Neural crest cell (in vitro differentiated cells): ENCODE measurements at places on chromosomes 7 and 10.
A peak's percentile ranks its signal among the peaks of the same experiment; 100 is the strongest.

DNA sequence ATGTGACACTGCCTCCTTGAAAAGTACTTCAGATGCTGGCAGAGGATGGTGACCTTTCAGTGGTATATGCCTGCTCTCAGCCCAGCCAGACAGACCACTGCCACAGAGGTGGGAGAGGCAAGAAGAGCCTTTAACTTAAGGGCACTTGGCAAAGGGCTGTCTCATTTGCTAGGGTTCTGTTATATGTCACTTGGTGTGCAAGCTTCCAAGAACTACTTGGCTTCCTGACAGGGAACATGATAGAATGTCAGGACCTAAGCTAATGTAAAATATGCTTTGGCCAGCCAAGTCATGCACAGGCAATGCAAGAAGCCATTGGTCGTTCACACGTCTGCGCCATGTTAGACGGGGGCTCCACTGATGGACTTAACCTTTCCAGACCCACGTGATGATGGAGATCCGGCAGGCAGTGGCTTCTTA is 54.7 kb downstream of the RBM20 start:
- DNase-seq = no peak
- no peaks in the 10 kb centered on the region for H3K4me1 ChIP-seq
- H3K4me3 ChIP-seq = no peak overlapping the region
- H3K36me3 ChIP-seq = no peaks in the 10 kb centered on the region
- H3K27me3 ChIP-seq = no peaks in the 10 kb centered on the region
- no peak overlapping the region for H3K27ac ChIP-seq

DNA sequence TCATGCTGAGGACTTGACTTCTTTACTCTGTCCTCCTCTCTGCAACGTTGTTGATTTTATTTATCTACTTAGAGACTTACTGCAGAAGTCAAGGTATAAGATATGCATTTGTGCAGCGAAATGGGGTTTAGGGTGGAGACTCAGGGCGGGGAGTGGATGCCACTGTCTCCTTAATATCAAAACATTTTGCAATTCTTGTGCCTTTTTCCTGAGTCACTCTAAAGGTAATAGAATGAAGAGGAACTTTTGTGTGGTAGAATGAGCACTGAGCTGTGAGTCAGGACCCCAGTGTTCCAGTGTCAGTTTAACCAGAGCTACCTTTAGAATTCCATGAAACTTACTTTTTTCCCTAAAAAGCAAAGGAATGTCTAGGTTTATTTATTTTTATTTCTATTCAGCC is 78.2 kb downstream of the VTI1A start:
- no peak for DNase-seq
- H3K4me3 ChIP-seq = no peak overlapping the region
- H3K27ac ChIP-seq = no peak overlapping the region
- H3K36me3 ChIP-seq = no peaks in the 10 kb centered on the region
- peaks cover 8% of the 10 kb centered on the region for H3K4me1 ChIP-seq
- no peaks in the 10 kb centered on the region for H3K27me3 ChIP-seq

GRCh38 chr7:44114586-44115310 is 8.6 kb downstream of the POLD2 start:
- DNase-seq = no peak
- peaks cover 4% of the 10 kb centered on the region for H3K4me1 ChIP-seq

- no peak for DNase-seq
- no peaks in the 10 kb centered on the region for H3K36me3 ChIP-seq
- no peak overlapping the region for H3K4me3 ChIP-seq
- H3K27ac ChIP-seq = no peak overlapping the region
These were observed 45.9 kb upstream of the BET1 start for GRCh38 chr7:94050046-94050445.

DNA sequence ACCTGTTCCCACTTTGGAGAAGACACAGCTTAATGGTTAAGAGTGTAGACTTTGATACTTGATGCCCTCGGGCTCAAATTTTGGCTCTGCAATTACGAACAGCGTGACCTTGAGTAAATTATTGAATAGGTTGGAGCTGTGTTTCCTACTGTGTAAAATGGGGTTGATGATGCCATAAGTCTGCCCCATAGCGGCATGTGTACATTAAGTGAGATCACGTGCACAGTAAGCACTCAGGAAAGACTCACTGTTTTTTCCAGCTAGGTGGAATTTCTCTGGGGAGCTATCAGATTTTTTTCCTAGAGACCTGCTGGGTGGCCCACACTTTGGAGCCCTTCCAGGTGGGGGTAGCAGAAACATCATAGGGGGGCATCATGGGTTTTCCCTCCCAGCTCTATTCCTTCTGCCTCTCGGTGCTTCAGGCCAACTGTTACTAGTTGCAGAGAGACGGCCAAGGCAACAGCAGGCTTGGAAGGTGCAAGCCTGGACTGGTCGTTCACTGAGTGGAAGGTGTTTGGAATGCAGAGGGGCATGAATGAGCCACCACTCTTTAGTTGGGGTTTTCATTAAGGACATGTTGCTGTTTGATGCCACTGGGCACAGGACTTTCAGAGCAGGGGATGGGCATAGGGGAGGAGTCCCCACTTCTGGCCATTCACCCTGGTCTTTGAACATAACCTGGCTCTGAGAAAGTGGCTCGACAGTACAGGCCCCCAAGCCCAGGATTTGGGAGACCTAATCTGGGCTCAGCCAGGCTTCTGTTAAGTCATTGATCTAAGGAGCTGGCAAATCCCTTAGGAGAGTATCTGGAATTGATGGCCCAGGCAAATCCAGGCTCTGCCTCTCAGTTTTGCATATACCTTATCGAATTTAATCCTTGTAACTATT is 64.0 kb downstream of the SYPL1 start:
- H3K27me3 ChIP-seq = peaks cover 9% of the 10 kb centered on the region
- H3K4me1 ChIP-seq = no peaks in the 10 kb centered on the region
- DNase-seq = no peak

GRCh38 chr7:121123032-121123431 is 134.5 kb downstream of the CPED1 start:
- no peaks in the 10 kb centered on the region for H3K36me3 ChIP-seq
- no peak for DNase-seq
- no peaks in the 10 kb centered on the region for H3K4me1 ChIP-seq

- no peaks in the 10 kb centered on the region for H3K27me3 ChIP-seq
- no peaks in the 10 kb centered on the region for H3K36me3 ChIP-seq
These were observed 41.9 kb downstream of the DGKI start for GRCh38 chr7:137804836-137805235.

GRCh38 chr10:120511165-120511564 is 54.1 kb downstream of the PLPP4 start:
- H3K4me1 ChIP-seq = no peaks in the 10 kb centered on the region
- H3K36me3 ChIP-seq = no peaks in the 10 kb centered on the region
- no peak overlapping the region for H3K27ac ChIP-seq
- DNase-seq = no peak
- peaks cover 85% of the 10 kb centered on the region for H3K27me3 ChIP-seq
- H3K4me3 ChIP-seq = no peak overlapping the region

DNA sequence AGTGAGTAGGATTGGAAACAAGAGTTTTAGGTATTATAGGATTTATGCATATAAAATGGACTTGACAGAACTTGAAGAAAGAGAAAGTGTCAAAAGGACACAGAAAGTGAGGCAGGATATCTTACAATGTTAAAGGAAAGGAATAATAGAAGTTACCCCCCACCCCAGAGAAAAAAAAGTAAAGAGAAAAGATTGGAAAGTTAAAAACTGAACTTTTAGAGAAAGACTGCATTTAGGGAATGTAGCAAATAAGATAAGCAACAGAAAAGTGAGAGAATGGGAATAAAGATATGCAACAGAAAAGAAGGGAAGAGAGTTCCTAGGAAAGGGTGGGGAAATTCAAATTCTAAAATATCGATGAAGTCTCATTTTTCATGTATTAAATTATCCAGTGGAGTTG is 250.5 kb upstream of the KAT6B start:
- peaks cover 30% of the 10 kb centered on the region for H3K36me3 ChIP-seq
- H3K27me3 ChIP-seq = no peaks in the 10 kb centered on the region
- no peak for DNase-seq
- no peak overlapping the region for H3K27ac ChIP-seq

GRCh38 chr7:26087321-26088091 is 64.5 kb upstream of the NFE2L3 start:
- no peak overlapping the region for H3K27ac ChIP-seq
- peaks cover 19% of the 10 kb centered on the region for H3K4me1 ChIP-seq
- DNase-seq = no peak
- no peak overlapping the region for H3K4me3 ChIP-seq
- no peaks in the 10 kb centered on the region for H3K36me3 ChIP-seq

DNA sequence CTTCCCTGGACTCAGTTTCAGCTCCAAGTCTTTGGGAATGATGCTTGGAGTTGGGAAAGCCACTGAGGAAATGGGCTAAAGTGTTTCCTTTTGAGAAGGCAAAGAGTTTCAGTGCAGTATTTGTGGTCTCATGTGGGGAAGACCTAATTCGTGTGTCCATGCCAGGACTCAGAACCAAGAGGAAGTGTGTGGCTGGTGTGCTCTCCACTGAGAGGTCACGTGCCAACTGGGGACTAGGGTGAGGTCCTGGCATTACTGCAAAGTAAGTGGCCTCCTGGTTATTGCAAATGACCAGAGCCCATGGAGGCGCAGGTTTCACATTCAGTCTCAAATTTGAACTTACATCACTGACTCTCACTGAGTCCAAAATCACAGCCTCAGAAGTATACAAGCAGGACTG is 48.6 kb upstream of the ITPRID1 start:
- no peak overlapping the region for H3K4me3 ChIP-seq
- H3K4me1 ChIP-seq = peaks cover 14% of the 10 kb centered on the region
- H3K36me3 ChIP-seq = no peaks in the 10 kb centered on the region
- H3K27me3 ChIP-seq = peaks cover 14% of the 10 kb centered on the region
- DNase-seq = no peak
- H3K27ac ChIP-seq = no peak overlapping the region

- H3K27me3 ChIP-seq = peaks cover 2% of the 10 kb centered on the region
- no peak for DNase-seq
- peaks cover 35% of the 10 kb centered on the region for H3K4me1 ChIP-seq
- H3K36me3 ChIP-seq = no peaks in the 10 kb centered on the region
These were observed 106.1 kb downstream of the KCNMA1 start for GRCh38 chr10:77531441-77532001.

GRCh38 chr7:158271646-158272045 is 316.0 kb downstream of the PTPRN2 start:
- DNase-seq = no peak
- H3K4me1 ChIP-seq = peaks cover 4% of the 10 kb centered on the region
- H3K27ac ChIP-seq = no peak overlapping the region
- no peaks in the 10 kb centered on the region for H3K36me3 ChIP-seq
- H3K4me3 ChIP-seq = no peak overlapping the region

DNA sequence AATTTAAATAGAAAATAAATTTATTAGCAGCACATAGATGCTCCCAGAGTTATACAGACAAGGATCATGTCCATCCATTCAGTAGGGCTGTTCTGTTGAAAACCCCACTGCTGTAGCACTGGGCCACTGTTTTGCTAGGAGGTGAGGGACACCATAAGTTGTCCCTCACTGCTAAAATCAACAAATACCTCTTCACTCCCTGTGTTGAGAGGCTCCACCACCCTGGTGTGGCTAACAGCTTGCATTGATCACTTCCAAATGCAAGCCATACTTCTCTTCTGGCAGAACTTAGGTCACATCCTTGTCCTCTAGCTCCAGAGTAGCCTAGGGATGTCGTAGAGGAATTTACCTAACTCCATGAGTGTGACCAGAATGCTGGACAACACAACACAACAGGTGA is 55.4 kb downstream of the MDFIC start:
- H3K4me3 ChIP-seq = no peak overlapping the region
- H3K36me3 ChIP-seq = peaks cover 2% of the 10 kb centered on the region
- no peak for DNase-seq
- H3K27me3 ChIP-seq = no peaks in the 10 kb centered on the region
- H3K27ac ChIP-seq = no peak overlapping the region

GRCh38 chr10:85851325-85851724 is 515.3 kb downstream of the GRID1 start:
- H3K27me3 ChIP-seq = no peaks in the 10 kb centered on the region
- DNase-seq = no peak
- H3K4me3 ChIP-seq = no peak overlapping the region
- H3K36me3 ChIP-seq = no peaks in the 10 kb centered on the region
- no peak overlapping the region for H3K27ac ChIP-seq
- no peaks in the 10 kb centered on the region for H3K4me1 ChIP-seq

DNA sequence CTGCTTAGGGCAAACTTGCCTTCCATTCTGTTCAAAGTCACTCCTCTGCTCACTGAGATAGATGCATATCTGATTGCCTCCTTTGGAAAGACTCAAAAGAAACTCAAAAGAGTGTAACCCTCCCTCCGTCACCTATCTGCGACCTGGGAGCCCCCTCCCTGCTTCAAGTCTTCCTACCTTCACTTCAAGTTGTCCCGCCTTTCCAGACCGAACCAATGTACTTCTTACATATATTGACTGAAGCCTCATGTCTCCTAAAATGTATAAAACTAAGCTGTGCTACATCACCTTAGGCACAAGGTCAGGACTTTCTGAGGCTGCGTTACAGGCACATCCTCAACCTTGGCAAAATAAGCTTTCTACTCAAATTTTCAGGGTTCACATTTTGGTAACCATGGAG is 77.4 kb upstream of the C1GALT1 start:
- no peaks in the 10 kb centered on the region for H3K36me3 ChIP-seq
- DNase-seq = no peak
- no peak overlapping the region for H3K4me3 ChIP-seq
- no peaks in the 10 kb centered on the region for H3K27me3 ChIP-seq

- peaks cover 15% of the 10 kb centered on the region for H3K36me3 ChIP-seq
- H3K27me3 ChIP-seq = no peaks in the 10 kb centered on the region
- DNase-seq = no peak
- H3K4me1 ChIP-seq = no peaks in the 10 kb centered on the region
- H3K27ac ChIP-seq = peak overlapping the region; percentile 29
- no peak overlapping the region for H3K4me3 ChIP-seq
These were observed 17.9 kb upstream of the SEC61A2 start for GRCh38 chr10:12111528-12111927.

DNA sequence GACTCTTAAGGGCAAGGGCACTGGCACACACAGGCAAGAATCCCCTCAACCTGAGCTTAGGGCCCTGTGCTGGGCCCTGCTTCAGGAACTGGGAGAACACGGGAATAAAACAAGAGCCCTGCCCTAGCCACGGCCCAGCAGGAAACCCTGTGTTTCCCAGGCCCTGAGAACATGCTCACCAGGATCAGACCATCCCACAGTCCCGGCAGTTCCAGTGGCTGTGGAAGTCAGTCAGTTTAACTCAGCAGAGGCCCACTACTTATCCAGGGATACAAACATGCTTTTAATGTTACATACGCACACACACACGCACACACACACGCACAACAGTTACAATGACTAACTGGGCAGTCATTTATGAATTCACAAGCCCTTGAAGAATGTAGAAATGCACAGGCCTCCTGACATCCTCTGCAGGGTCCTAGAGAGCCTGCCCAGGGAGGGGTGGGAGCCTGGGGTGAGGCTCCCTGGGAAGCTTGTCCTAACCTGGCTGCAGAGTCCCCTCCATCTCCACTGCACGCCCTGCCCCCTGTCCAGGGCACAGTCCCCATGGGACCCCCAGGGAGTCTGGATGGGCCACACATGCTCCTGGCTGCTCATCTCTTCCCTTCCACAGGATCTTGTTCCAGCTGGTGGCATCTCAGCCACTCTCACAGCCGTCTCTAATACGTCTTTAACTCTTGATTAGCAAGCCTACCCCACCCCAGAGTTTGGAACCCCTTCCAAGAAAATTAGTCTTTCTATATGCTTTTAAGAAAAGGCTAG is 97.6 kb downstream of the TCERG1L start:
- no peaks in the 10 kb centered on the region for H3K4me1 ChIP-seq
- no peaks in the 10 kb centered on the region for H3K27me3 ChIP-seq
- H3K4me3 ChIP-seq = no peak overlapping the region
- H3K27ac ChIP-seq = no peak overlapping the region
- DNase-seq = no peak
